Stimulated activated CD4-positive, alpha-beta T cell treated with anti-CD3 and anti-CD28 coated beads, Interleukin-1b, Interleukin-23, amount 100 ng/mL, for 1 hour (primary cell): ENCODE measurements at places on chromosomes 13 and 19.

- DNase-seq = no peak
These were observed 25.2 kb downstream of the IL17D start for GRCh38 chr13:20728579-20729311.

GRCh38 chr19:4843647-4843965 is 12.1 kb upstream of the TICAM1 start:
- DNase-seq = no peak

GRCh38 chr19:33000510-33000909 is 28.5 kb downstream of the FAAP24 start:
- no peak for DNase-seq

DNA sequence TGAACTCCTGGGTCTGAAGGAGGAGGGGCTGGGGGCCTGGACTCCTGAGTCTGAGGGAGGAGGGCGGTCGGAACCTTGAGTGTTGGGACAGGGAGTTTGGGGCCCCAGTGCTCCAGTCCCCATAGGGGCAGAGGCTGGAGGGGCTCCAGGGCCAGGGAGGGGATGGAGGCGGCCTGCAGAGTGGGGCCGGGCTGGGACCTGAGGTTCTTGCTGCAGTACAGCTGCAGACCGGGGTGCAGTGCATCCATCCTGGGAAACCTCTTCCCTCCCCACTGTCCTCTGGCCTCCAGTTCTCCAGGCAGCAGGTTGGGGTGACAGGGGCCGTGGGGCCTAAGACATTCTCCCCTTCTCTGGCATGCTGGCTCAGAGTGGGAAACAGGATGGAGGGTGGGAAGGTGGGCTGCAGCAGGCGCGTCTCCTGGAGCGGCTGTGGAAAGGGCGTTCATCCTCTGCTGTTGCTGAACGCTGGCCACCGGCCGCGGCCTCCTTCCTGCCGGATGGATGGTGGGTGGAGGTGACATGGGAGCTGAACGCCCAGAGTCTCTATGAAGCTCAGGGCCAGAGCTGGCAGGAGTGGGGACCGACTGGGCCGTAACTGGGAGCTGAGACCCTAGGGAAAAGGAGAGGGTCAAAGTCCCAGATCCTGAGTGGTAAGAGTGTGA is 1.6 kb downstream of the BRSK1 start:
- no peak for DNase-seq

DNA sequence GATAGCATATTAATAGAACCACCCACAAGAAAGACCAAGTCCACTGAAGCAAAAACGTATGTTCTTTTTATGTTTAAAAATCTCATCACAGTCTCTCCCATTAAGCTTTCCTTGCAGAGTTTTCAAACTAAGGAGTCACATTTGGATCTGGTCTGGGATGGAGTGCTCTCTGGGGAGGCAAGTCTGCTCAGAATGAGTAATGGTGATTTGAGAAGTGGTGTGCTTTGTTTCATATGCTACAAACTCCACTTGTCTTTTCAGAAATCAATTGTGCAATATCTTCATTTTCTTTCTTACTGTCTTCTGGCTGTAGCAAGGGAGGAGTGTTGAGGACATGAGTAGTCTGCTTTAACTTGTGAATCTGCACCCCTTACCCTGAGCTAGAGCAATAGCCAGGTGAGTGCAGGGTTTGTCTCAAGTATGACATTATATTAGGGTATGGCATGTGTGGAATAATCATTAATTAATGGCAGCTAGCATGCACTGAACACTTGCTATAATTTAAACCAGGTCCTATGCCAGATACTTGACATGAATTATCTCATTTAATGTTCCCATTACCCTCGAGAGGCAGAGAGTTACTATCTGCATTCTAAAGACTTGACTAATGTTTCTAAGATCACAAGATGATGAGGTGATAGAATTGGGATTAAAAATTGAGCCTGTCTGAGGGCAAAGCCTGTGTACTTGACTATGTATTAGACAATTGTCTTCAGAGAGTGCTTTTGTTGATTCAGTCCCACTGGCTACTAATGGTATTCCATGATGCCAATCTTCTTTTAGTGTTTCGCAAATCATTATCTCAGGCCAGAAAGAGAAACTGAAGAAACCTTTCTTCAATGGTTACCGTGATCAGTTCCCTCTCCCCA is 171.8 kb downstream of the GPC6 start:
- no peak for DNase-seq

DNA sequence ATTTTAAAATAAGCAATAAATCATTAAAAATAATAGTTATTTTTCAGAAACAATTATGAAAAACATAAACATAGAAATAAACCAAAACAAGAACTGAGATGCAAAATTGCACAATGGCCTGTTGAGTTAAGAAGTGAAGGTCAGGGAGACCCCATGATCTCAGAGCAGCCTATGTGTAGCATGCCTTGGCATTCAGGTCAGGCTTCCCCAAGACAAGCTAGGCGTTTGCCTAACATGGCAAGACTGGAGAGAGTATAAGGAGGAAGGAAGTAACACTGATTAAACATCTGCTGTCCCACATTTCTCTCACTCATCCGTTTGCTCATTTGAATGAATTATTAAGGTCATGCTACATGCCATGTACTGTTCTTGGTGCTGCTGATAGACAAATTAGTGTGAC is 291.8 kb downstream of the TSHZ3 start:
- no peak for DNase-seq

DNA sequence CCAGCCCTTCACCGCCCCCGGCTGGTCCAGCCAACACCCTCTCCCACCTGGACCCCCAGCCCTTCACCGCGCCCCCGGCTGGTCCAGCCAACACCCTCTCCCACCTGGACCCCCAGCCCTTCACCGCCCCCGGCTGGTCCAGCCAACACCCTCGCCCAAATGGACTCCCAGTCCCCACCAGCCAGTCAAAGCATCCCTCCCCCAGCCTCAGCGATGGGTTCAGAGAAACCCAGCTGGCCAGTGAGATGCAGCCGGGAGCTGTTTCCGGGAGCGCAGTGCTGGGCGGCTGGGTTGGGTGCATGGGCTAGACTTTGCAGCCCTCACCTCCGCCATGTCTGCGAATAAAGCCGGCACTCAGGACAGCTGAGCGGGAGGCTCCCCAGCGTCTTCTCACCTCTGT is 6.5 kb upstream of the CDC34 start:
- no peak for DNase-seq

DNA sequence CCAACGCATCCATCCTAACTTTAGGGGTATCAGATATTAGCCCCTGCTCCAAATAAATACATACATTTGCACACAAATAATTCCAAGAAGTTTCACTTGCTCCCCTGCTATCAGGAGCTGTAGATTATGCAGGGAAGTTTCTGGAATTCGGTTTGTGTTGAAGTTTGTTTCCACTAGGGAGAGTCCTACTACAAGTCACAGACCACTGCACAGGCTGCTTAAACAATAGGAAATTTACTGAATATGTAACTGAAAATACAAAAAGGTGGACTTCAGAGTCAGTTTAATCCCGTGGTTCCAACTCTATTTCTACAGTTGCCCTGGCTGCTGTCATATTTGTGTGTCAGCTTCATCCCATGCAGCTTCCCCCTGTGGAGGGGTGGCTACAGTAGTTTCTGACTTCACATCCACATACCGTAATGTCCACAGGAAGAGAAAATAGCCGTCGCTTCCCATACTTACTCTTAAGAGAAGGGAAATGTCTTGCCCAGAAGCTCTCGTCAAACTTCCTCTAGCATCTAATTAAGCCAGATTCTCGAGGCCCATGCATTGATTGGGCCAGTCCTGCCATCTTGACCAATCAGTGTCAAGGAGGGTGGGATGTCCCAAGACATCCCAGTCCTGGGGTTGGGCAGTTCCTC is 286.6 kb downstream of the COG6 start:
- no peak for DNase-seq

DNA sequence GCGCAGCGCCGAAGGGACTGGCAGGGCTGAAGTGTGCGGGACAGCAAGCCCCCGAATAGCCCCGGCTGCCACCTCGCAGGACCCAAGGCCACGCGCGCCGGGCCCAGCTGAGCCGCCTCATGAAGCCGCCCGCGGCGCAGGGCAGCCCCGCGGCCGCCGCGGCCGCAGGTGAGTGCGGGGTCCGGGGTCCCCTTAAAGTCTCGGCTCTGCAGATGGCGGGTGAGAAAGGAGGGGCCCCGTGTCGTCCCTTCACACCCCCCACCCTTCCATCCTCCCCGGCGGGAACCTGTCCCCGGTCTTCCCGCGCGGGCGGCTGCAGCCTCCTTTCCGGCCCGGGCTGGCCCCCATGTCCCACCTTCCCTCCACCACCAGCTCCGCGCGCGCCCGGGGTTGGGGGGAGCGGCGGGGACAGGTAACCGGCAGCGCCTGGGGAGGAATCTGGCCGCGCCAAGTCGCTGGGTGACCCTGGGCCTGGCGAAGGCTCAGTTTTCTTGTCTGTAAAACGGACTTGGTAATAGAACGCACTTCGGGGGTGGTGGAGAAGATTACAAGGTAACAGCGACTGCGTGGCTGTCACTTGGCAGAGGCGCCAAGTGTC is 338 bp downstream of the RGCC start:
- DNase-seq = no peak

GRCh38 chr13:32228330-32229041 is 86.7 kb downstream of the ZAR1L start:
- no peak for DNase-seq

GRCh38 chr13:21538753-21539152 is 65.2 kb downstream of the MICU2 start:
- DNase-seq = no peak

GRCh38 chr19:21256722-21257121 is 72.5 kb downstream of the ZNF708 start:
- no peak for DNase-seq

DNA sequence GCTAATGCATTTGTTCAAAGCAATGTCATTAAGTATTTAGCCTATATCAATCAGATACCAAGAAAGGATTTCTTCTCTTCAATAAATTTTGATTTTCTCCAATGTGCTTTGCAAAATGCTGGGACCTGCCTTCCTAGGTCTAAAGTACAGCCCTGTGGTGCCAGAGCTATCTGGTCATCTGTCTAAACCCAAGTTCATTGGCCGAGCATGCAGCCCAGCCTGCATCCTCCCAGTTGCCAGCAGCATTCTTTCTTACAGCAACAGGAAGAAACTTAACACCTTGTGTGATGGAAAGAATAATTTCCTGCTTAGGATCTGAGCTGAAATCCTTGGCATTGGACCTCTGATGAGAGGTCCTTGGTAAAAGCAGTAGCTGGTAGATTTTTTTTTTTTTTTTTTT is 310.0 kb downstream of the RBM26 start:
- no peak for DNase-seq

DNA sequence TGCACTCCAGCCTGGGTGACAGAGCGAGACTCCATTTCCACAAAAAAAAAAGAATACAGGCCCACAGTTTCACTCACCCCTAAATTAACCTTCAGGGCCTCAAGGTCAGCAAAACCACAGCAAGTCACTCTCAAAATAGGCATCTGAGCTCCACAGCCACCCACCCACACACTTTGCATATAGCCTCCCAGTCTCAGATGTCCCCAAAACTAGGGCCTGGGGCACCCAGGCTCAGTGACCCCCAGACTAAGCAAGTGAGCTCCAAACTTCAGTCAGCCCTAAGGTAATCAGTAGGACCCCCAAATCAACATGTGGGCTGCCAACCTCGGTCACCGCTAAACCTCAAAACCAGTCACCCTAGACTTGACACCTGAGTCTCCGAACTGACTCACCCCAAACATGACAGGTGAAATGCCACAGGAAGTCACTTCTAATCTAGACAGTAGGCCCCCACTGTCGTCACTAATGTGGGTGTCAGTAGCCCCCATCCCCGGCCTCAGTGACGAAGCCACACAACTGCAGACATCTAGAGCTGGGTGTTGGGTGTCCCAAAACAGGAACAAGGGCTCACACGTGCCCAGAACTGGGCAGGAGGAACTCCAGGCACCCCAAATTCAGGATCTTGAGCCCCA is 13.9 kb downstream of the RABAC1 start:
- peak; percentile 75 for DNase-seq

DNA sequence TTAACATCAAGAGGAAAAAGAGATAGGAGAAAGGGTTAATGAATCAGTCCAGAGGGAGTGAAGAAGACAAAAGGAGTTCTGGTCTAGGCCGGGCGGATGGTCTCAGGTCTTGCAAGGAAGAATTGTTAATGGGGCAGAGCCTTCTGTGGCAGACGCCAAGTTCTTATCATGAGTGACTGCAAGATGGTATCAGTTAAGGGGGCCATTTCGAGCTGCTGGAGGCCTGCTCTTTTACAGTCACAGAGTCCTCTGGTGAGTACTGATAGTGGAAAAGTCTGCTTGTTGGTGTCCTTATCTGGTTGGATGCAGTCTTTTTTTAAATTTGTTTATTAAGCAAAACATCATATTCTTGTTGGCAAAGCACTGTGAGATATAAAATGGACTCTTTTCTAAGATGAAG is 590.9 kb upstream of the SGCG start:
- DNase-seq = no peak

DNA sequence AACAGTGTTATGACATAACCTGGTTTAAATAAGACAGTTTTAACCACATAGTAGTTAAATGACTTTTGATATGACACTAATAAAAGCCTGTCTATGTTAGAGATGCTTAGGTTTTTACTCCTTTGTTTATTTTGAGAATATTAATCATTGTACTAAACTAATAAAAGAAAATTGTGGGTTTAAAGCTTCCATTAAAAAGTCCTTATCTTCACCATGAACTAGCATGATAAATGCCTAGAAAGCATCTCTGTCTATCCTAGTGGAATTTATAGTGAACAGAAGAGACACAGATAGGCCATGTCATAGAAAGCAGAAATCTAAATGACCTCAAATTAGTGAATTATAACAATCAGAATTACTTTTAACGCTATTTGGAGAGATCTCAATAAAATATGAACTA is 255.2 kb downstream of the PCDH9 start:
- no peak for DNase-seq

DNA sequence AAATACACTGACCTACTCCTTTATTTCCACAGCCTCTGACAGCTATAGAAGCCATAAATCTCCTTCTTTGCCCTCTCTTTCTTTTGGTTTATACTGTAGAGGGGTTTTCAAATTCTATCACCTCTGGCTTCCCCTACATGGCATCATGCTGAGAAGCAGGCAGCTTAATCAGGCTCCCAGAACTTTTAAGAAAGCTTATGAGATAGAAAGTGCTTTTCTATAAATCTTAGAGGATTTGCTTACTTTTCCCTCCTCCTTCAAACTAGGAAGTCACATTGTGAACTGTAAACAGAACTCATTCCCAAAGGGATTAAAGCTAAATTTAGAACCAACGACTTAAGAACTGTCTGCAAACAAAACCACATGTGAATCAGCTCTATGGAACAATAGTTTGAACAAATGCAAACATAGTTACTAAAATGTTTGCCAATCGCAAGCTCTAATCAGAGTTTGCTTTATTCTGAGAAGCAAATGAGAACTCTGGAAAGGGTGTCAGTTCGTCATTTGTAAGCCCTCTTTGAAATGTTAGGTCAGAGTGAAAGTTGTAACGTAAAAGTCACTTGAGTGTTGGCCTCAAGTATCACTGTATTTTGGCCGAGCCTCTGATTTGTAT is 344.1 kb downstream of the RFC3 start:
- no peak for DNase-seq
